ENCODE measurements at places on chromosomes 3 and 15.
A peak's percentile ranks its signal among the peaks of the same experiment; 100 is the strongest.

DNA sequence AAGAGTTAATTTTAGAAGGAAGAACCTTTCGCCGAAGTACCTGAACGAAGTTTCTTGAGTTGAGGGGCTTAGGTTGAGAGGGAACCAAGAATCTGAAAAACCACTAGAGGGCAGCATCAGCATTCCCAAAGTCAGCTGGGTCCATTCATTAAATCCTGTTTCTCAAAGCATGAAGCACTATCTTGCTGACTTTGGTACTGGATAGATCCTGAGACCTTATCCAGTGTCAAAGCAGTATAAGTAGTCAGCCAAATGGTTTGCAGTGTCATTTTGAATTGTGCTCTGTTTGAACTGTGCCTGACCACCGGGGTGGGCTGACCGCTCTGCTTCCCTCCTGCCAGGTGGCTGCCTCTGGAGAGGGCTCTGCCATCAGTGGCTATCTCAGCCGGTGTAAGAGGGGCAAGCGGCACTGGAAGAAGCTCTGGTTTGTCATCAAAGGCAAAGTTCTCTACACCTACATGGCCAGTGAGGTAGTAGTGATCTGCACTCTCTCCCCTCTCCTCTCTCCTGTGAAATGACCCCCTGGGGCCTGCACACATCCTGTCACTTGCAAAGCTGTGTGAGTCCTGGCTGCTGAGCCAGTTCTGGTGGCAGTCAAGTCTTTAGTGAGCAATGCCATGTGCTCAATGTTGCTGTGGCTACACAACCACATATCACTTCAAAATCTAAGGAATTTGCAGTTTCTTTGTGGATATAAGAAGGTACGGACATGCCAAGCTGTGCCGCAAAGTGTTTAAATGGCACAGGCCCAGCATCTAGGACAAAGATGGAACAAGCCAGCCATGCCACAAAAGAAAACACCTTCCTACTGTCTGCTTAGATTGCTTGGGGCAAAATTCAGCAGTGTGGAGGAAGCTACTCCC lies 21.4 kb upstream of the NR2C2 start:
- peak; percentile 35 for DNase-seq

DNA sequence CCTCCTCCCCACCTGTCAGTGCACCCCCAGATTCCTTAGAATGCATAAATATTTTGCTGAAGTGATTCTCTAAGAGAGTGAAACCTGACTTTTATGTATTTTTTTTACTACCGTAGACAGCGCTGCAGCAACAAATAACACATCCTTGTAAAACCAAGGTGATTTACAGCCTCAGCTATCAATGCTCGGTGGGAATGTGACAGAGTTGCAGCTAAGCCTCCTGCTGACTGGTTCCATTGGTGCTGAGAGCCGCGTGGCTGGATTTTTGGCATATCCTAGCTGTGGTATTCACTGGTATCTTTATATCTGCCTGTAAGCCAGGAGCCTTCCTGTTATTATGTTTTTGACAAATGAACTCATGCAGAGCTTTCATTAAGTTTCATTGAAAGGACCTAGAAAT lies 11.0 kb downstream of the FGD5 start:
- DNase-seq = no peak

- no peak for DNase-seq
Observed at GRCh38 chr3:130897316-130897715, 3.4 kb downstream of the ATP2C1 start.

DNA sequence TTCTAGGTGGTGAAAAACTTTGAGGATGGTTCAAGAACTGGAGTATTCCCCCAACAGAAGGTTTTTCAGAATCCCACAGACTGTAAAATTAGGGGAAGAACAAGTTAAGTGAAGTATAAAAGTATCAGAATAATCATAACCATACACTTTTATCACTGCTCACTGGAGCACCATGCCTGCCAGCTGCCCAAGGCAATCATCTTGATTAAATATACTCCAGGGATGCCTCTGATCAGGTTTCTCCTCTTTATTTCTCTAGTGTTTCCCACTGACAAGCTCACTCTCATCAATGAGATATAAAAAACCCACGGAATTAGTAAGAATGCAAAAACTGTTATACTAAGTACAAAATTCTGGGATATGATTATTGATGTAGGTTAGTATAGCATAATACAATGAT lies 108.0 kb downstream of the STAG1 start:
- no peak for DNase-seq

GRCh38 chr15:70066447-70066846 lies 31.3 kb downstream of the TLE3 start:
- peak; percentile 5 for DNase-seq

GRCh38 chr15:35104526-35105147 lies 19.5 kb upstream of the NANOGP8 start:
- no peak for DNase-seq

- no peak for DNase-seq
Observed at GRCh38 chr3:153892126-153892525, 229.1 kb upstream of the ARHGEF26 start.

DNA sequence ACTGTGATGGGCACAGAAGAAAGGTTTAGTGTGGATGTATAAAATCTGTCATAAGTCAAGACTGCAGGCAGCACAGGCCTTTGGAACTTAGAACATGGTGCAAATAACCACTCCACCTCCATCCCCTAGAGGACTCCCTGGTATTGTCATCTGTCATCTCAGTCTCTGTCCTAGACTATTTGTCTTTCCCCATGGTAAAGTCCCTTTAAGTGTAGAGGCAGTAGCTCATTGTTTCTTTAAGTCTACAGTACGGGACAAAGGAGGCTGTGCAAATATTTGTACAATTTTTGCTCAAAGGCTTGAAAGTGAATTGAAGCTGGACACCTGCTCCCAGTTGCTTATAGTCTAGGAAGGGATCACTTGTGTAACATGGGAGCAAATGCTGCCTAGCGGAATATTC lies 3.2 kb upstream of the PXYLP1 start:
- DNase-seq = no peak

DNA sequence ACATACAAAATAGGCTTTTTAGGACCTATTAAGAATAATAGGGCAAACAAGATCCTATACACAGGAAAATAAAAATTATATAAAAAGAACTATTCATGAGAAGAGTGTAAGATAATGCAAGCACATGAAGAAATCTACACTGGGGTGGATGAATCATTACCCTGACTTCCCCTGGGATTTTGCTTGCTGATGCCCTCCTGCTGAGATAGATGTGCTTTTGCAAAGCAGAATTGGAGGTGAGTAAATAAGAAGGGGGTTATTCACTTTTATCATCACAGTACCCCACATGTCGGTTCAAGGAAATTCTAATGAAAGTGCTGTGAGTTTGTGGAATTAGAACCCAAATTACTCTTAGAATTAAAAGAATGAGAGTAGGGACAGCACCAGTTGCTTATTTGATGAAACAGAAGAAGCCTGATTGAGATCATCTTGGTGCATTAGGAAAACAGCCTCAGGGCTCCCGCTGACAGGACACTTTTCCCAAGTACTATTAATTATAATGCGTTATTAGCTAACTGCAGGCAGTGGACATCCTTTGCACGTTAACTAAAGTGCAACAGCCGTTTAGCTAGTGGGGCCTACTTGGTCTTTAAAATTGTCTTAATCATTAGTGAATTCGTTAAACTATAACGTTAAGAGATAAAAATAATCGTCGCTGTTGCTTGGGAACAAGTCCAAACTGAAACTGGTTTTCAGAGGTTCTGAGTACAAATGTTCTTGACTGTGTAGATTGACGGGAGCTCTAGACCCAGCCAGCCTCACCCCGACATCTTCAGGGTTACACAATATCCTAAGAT lies 48.4 kb downstream of the SLC2A2 start:
- no peak for DNase-seq

DNA sequence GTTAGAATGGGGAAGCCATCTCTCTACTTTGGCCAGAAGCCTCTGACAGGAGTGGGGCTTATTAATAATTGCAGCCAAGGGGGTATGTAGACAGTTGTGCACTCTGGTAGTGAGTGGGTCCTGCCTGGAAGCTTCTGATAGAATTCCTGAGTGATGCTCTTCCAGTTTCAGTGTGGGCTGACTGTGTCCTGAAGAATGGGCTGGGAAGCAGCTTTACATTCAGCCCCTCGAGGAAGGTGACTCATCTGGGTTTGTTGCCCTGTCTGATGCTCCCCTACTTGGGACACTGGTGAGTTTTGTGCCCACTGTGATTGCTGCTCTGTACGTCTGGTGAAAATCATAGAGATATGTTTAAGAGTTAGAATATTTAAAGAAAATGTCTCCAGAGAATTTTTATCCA lies 444.7 kb upstream of the RBMS3 start:
- no peak for DNase-seq

GRCh38 chr3:157231071-157231470 lies 71.1 kb upstream of the CCNL1 start:
- peak; percentile 74 for DNase-seq

GRCh38 chr3:126354776-126355175 lies 2.4 kb downstream of the KLF15 start:
- no peak for DNase-seq

GRCh38 chr3:33881156-33882064 lies 83.0 kb downstream of the PDCD6IP start:
- DNase-seq = no peak

GRCh38 chr3:63946753-63947152 lies 34.6 kb upstream of the SCAANT1 start:
- DNase-seq = no peak

Data from stromal cell of bone marrow (primary cell).